Fibroblast of skin of abdomen (primary cell): ENCODE measurements at places on chromosomes 6 and 20.

GRCh38 chr20:3203315-3204123, 963 bp downstream of the DDRGK1 start:
- DNase-seq, result peak; percentile 10

GRCh38 chr6:129709769-129710449, at the start of gene ARHGAP18:
Gene ARHGAP18, minus strand, starts transcription at chr6:129710177. Its CDS starts 41 bp downstream, at chr6:129710136.
- peak; percentile 85 for DNase-seq

DNA sequence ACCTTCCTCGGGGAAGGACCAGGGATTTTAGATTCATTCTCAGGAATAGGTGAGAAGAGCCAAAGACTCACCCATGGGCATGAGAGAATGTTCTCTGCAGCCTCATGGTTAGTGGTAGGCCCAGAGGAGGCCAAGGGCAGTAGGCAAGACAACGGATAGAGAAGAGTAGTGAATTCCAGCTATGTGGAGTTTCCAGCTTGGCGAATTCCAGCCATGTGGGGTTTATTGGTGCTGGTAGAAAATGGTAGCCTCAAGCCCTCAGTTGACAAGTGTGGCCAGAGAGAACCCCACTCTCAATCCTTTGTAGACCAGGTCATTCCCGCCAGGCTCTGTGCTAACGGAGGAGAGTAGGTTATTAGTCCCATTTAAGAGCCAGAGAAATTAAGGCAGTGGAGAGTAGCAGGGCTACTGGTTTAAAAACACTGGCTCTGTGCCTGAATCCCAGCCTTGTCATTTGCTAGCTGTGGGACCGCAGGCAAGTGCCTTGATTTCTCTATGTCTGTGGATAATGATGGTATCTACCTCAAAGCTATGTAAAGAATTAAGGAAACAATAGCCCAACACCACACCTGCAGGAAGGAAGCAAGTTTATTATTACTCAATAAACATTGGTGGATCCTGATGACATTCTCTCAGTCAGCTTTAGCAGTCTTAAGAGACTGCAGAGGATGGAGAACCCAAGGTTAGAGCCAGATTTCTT, 2.0 kb upstream of the SLC9A8 start:
- DNase-seq, result no peak

- DNase-seq, result peak; percentile 69
Observed at GRCh38 chr20:4544765-4545164, 176.9 kb upstream of the PRND start.

GRCh38 chr6:124722141-124722878, 239.9 kb upstream of the RNF217 start:
- DNase-seq, result no peak

DNA sequence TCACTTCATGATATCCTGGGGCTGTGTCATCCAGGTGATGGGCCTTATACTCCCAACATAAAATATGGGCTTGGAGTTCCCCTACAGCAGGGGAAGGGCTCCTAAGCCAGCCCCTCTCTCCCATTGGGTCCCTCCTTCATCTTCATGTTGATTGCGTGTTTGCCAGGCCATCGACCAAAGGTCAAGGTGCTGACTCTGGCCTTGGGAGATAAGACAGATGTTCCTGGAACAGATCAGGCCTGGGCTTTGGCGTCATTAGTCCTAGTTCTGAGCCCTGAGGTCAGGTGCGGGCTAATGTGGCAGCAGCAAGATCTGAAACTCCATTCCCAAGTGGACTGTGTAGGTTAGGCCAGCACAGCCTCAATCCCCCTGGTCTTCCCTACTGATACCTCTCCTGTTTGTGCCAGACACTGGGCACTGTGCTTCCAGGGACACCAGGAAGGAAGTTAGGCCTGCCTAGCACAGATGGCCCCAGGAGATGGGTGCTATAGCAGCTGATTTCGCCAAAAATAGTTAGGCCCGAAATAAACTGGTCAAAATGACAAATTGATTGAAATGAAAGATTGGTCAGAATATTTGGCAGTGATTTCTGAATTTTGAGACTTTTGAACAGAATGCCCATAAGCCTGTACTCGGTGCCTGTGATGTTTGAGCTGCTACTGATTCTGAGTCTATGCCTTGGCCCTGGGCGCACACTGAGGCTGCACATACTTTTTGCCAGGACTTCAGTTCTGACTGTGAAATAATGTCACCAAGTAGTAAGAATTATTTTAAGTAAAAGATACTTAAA, 28.8 kb downstream of the EPB41L1 start:
- no peak for DNase-seq

- no peak for DNase-seq
Observed at GRCh38 chr6:37027036-37027720, 21.7 kb downstream of the FGD2 start.

GRCh38 chr6:4322846-4323309, 187.5 kb upstream of the ECI2 start:
- DNase-seq, result peak; percentile 23

DNA sequence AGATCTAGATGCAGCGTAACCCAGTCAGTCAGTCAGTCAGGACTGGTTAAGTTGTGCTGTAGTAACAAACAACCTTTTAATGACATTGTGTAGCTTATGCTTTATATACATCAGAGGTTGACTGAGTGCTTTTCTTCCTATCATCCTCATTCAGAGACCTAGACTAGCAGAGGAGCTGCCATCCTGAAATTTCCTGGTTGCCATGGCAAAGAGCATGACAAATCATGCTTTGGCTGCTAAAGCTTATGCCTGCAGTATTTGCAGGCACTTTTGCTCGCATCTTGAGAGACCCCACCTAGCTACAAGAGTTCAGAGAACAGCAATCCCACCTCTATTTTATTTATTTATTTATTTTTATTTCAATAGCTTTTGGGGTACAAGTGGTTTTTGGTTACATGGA, 244.0 kb downstream of the BTBD3 start:
- no peak for DNase-seq

GRCh38 chr20:50111829-50112495, 988 bp downstream of the UBE2V1 start:
- no peak for DNase-seq

DNA sequence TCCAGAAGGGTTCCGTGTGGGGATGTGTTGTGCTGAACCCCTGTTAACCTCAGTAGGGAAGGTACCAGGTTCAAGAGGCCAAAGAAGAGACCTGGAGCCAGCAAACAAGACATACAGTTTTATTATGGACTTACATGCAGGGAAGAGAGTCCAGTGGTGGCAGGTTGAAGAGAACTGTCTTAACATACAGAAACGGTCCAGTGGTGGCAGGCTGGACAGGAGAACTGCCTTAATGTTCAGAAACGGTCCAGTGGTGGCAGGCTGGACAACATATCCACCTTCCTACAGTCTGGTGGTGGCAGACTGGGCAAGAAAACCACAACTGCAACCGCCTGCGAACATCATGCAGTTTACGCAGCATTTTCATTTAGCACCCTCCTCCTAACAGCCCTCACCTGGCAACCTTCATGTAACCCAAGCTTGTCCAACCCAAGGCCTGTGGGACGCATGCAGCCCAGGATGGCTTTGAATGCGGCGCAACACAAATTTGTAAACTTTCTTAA, 75.9 kb downstream of the PHACTR3 start:
- no peak for DNase-seq

GRCh38 chr6:107075951-107076381, 39.3 kb downstream of the BEND3 start:
- peak; percentile 29 for DNase-seq

DNA sequence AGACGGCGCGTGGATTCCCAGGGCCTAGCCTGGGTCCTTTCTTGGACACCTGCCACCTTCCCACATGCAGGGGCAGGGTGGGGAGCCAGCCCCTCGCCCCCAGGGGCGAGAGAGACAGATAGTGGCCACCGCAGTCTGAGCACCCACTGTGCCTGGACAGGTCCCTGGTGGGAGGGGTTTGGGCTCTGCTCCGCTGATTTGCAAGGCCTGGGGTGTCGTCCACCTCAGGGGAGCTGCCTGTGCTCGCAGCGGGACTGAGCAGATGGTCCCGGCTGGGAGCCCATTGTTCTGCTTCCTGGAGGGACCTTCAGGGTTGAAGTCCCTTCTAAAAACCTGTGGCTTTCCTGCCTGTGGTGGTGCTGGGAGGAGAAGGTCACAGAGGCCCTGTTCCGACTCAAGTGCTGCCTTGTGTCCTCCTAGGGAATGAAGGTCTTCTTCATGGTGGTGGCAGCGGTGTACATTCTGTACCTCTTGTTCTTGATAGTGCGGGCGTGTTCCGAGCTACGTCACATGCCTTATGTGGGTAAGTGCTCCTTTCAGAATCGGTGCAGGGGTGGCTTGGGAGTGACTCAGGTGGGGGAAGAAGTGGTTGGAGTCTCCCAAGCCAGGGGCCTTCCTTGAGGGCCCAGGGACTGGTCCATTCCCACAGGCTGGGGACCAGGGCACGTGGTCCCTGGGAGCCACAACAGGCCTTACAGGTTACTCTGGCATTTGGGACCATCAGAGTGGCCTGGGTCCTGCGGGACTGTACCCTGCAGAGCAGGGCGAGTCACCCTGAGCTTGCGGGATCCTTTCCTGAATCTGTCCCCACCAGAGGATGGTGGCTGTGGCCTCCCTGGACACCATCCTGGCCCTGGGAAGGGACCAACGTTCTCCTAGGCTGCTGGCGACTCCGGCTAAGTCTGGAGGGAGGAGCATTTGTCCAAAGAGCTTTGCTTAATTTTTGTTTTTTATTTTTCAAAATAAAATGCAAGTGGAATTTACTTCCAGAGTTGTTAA, 19.6 kb downstream of the DYNLT1 start:
- DNase-seq, result no peak

DNA sequence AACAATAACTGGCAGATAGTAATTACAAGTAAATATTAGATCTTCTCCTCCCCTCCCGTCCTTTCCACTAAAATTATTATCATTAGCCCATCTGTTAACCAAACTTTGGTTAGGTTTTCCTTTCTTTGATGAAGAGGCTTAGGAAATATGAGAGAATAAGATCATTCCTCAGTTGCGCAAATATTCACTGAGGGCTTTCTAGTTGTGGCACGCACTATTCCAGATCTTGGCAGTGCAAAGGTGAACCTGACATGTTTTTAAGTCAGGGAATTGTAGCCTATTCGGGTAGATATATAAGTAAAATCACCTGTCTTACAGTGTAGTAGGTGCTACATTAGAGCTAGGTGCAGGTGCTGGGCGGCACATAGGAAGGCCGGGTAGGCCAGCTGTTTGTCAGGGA, 31.1 kb downstream of the RNF217 start:
- DNase-seq, result no peak

DNA sequence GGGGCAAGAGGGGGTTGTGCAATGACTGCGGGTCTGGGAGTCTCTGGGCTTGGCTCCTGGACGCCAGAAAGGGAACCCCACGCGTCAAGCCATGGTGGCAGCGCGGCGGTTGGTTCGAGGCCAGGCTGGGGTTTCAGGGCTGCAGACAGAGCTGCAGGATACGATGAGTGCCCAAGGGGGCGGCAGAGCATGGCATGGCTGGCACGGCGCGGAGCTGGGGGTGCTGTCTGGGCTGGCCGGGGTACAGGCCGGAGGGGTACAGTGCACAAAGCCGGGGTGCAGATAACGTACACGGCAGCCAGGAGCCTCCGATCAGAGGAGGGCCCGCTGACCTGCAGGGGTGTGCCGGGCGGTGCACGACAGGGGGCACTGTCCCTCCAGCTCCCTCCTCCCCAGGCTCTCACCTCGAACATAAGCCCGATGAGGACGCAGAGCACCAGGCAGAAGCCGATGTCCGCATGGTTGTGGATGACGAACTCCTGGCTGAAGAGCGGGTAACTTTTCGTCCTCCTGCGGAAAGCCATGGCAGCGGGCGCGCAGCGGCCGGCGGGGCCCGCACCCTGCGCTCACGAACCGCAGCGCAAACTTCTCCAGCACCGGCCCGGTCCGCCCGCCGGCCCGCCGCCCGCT, 353 bp downstream of the TRAM2 start:
- peak; percentile 83 for DNase-seq

GRCh38 chr6:37486121-37486839, 13.4 kb downstream of the CCDC167 start:
- DNase-seq, result no peak

- peak; percentile 56 for DNase-seq
Observed at GRCh38 chr6:706146-706545, 13.2 kb upstream of the EXOC2 start.

DNA sequence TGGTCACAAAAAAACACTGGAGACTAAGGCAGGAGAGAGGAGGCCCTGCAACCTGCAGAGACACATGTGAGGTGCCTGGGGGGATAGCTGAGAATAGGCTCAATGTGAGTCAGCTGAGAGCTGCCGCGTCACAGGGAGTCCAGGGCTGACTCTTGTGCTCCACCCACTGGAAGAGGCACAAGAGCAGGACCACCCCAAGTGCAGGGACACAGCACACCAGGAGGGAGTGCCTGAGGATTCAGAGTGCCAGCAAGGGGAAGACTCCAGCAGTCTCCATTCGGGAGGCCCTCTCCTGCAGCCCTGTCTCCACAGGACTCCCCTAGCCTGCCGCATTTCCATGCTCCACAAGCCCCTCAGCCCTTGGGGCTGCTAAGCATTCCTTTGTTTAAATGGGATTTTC, 105.5 kb downstream of the HUS1B start:
- DNase-seq, result peak; percentile 33

GRCh38 chr20:51335329-51335841, 207.1 kb downstream of the NFATC2 start:
- DNase-seq, result peak; percentile 100

GRCh38 chr20:45311589-45312211, 3.6 kb upstream of the MATN4 start:
- peak; percentile 30 for DNase-seq

GRCh38 chr6:31769684-31770371, 7.3 kb downstream of the VWA7 start:
- peak; percentile 36 for DNase-seq

DNA sequence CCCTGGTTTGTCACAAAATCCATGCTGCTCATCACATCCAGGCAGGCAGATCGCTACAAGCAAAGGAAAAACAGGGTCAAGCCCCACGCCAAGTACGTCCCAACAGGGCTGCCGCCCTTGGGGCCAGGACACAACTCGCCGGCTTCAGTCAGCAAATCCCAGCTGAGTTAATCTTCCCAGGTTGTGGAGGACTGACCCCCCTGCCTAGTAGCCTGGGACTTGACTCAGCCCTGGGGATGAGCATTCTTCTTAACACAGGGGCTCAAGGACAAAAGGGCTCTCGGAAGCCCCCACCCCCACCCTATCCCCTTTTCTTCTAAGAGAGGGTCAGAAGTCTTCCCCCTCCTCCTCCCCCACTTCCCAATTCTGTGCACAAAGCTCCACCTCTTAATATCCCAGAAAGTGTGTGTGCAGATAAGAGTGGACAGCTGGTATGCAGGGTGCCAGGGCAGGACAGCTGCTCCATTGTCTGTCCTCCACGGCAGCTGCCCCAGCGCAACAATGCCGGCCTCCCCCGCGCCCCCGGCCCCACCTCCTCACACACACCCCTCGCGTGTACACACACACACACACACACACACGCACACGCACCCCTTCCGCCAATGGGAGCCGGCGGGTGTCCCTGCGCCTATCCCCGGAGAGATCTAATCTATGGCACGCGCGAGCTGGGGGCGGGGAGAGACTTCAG, 4.5 kb downstream of the DLL1 start:
- no peak for DNase-seq

DNA sequence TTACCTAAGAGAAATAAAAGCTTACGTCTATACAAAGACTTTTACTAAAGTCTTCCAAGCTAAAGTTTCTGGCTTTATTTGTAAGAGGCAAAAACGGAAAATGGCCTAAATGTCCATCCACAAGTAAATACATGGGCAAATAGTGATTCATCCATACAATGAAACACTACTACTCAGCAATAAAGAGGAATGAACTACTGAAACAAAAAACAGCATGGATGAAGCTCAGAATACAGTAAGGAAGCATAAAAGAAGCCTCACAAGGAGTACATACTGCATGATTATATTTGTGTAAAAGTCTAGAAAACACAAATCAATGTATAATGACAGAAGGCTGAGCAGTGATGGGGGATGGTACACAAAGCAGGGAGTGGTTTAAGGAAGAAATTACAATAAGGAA, 84.7 kb downstream of the F13A1 start:
- no peak for DNase-seq

GRCh38 chr6:157840776-157841175, 17.7 kb downstream of the SNX9 start:
- peak; percentile 87 for DNase-seq

- peak; percentile 60 for DNase-seq
Observed at GRCh38 chr6:42404484-42404883, 47.2 kb downstream of the TRERF1 start.
